ENCODE measurements at places on chromosomes 6 and 20.

DNA sequence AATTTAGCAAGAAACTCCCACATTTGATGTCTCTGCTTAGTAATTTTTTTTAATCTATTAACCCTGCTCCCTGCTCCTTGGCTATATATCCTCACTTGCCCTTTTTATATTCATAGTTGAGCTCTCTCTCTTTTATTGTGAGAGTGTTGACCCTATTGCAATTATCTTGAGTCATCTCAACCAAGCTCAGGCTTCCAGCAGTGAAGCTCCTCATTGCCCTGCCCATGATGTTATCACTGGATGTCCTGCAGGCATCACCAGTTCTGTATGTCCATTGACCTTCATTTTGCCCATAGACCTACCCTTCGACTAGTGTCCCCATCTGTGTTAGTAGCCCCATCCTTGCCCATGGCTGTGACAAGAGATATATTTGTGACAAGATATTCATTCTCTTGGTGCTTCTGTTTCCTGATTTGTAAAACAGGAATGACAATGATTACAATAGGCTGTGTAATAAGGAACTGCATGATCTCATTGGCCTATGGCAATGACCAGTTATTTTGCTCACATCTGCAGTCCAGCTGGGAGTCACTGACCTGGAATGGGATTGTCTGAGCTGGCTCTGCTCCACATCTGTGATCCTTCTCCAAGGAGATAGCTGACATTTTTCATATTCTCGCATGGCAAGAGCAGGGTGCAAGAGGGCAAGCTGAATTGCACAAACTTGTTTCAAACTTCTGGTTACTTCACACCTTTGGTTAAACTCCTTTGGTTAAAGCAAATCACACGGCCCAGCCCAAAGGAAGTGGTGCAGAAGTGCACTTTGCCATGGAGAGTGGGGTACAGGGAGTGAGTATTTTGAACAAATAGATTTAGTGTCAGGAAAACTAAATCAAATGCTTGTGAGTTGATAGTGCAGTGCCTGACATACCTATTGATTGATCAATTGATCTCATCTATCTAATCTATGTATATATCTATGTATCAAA is 47.7 kb upstream of the CST5 start:
- H3K4me1 ChIP-seq, result peaks cover 12% of the 10 kb centered on the region
- no peaks in the 10 kb centered on the region for H3K36me3 ChIP-seq
- peaks cover 8% of the 10 kb centered on the region for H3K27me3 ChIP-seq
- H3K27ac ChIP-seq, result no peak overlapping the region
- no peak for DNase-seq

DNA sequence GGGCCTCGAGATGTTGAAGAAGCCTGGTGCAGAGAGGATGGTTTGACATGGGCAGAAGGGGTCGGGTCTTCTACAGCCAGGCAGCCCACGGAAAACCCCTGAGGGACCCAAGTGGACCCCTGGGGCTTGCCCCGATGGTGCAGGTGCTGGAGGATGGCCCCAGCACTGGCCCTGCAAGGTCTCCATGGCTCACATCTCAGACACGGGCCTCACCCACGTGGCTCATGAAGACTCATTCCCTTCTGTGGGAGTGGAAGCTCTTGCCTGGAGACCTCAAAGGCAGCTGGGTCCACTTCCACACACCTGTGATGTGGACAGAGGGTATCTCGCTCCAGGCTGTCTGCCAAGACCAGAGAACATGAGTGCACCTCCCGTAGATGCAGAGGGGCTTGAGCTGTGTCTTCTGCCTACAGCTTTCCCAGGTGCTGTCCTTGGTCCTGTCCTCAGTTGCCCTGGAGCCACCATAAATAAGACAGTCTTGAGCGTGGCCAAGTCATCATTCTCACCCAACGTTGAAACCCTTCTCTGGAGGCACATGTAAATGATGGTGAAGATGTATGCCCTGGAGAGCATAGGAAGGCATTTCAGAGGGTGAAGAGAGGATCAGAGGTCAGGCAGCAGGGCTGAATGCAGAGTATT is 108.0 kb downstream of the SYNDIG1 start:
- DNase-seq, result no peak
- H3K36me3 ChIP-seq, result no peaks in the 10 kb centered on the region
- H3K27ac ChIP-seq, result no peak overlapping the region
- H3K27me3 ChIP-seq, result peaks cover 18% of the 10 kb centered on the region
- H3K4me3 ChIP-seq, result no peak overlapping the region

DNA sequence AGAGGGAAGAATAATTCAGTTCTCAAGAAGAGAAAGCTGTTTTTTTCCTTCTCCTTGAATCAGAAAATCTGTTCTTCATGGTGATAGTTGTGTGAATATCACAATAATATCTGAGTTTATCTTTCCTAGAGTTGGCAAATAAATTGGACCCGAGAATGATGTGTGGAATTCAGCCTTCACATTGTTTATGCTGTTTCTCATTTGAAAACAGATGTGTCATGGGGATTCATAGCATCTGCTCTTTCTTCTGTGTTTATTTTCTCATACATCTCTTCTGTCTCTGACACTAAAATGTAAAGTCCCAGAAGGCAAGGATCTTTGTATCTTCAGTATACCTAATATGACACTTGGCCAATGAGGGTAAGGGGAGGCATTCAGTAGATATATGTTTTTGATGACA is 103.6 kb upstream of the SGK1 start:
- no peaks in the 10 kb centered on the region for H3K36me3 ChIP-seq
- no peak for DNase-seq
- no peak overlapping the region for H3K4me3 ChIP-seq
- H3K27me3 ChIP-seq, result no peaks in the 10 kb centered on the region
- H3K4me1 ChIP-seq, result peaks cover 3% of the 10 kb centered on the region
- H3K27ac ChIP-seq, result no peak overlapping the region

DNA sequence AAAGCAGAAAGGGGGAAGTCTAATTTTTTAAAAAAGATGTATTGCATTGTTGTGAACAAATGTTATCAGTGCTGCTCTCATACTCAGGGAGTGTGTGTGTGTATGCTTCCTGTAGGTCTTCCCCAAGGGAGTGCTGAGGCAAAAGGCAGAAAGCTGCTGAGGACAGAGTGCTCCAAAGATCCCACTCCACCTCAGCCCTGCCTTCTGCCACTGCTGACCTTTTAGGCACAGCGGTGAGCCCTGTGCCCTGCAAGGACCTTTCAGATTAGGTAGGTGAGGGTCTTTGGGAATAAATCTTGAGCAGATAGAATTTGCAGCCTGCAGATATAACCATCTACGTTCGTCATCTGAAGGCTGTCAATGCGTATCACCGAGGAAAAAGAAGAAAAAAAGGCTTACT is 756.4 kb upstream of the MMS22L start:
- DNase-seq, result no peak
- H3K27me3 ChIP-seq, result no peaks in the 10 kb centered on the region
- no peaks in the 10 kb centered on the region for H3K36me3 ChIP-seq
- no peaks in the 10 kb centered on the region for H3K4me1 ChIP-seq

- no peak for DNase-seq
- no peak overlapping the region for H3K27ac ChIP-seq
- no peak overlapping the region for H3K4me3 ChIP-seq
Measured at GRCh38 chr6:41568585-41569384, 22.6 kb downstream of the FOXP4 start.

- H3K4me1 ChIP-seq, result no peaks in the 10 kb centered on the region
- no peak overlapping the region for H3K4me3 ChIP-seq
- no peaks in the 10 kb centered on the region for H3K27me3 ChIP-seq
- no peak overlapping the region for H3K27ac ChIP-seq
- no peak for DNase-seq
Measured at GRCh38 chr20:40370800-40371199, 318.2 kb downstream of the MAFB start.

GRCh38 chr6:82022614-82023129 is 224.9 kb downstream of the IBTK start:
- no peak for DNase-seq
- no peaks in the 10 kb centered on the region for H3K4me1 ChIP-seq
- H3K27ac ChIP-seq, result no peak overlapping the region
- no peak overlapping the region for H3K4me3 ChIP-seq
- no peaks in the 10 kb centered on the region for H3K27me3 ChIP-seq
- H3K36me3 ChIP-seq, result no peaks in the 10 kb centered on the region

- no peak for DNase-seq
- peaks cover 11% of the 10 kb centered on the region for H3K4me1 ChIP-seq
- no peak overlapping the region for H3K27ac ChIP-seq
- no peaks in the 10 kb centered on the region for H3K27me3 ChIP-seq
- H3K4me3 ChIP-seq, result no peak overlapping the region
Measured at GRCh38 chr6:144171406-144171805, 21.1 kb downstream of the STX11 start.

DNA sequence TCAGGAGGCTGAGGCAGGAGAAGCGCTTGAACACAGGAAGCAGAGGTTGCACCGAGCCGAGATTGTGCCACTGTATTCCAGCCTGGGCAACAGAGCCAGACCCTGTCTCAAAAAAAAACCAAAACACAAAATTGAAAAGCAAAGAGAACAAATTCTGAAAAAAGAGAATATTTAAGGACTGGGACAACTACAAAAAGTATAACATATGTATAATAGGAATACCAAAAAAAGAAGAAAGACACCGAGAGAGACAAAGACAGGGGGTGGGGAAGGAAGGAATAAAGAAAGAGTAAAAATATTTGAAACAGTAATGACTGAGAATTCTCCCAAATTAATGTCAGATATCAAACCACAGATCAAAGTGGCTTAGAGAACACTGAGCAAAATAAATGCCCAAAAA is 5.5 kb upstream of the ZNF391 start:
- no peaks in the 10 kb centered on the region for H3K36me3 ChIP-seq
- H3K4me3 ChIP-seq, result no peak overlapping the region
- DNase-seq, result no peak
- no peaks in the 10 kb centered on the region for H3K4me1 ChIP-seq
- H3K27ac ChIP-seq, result no peak overlapping the region

DNA sequence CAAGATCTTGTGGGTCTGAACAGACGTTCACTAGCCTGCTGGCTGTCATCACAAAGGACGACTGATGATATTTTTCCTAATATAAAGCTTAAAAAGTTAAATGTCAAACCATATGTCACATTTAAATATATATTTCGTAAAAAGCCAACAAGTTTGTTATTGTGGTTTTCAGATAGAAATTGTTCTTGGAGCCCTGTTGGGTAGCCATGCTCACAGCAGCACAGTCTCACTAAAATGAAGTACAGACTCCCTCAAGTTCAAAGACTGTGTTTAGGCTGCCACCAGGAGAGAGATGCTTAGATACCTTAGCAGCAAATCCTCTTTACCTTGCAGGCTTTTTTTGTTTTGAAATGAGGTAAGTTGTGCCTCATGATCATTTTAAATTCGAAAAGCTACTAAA is 17.8 kb downstream of the EEF1E1 start:
- peaks cover 6% of the 10 kb centered on the region for H3K4me1 ChIP-seq
- no peaks in the 10 kb centered on the region for H3K27me3 ChIP-seq
- no peak overlapping the region for H3K27ac ChIP-seq
- H3K36me3 ChIP-seq, result peaks cover 21% of the 10 kb centered on the region
- no peak for DNase-seq

GRCh38 chr6:90131125-90131524 is 165.5 kb downstream of the BACH2 start:
- DNase-seq, result no peak
- H3K4me3 ChIP-seq, result no peak overlapping the region
- H3K27me3 ChIP-seq, result no peaks in the 10 kb centered on the region
- H3K27ac ChIP-seq, result no peak overlapping the region

- H3K4me3 ChIP-seq, result no peak overlapping the region
- no peaks in the 10 kb centered on the region for H3K27me3 ChIP-seq
- H3K27ac ChIP-seq, result peak overlapping the region; percentile 100
- H3K4me1 ChIP-seq, result peaks cover 61% of the 10 kb centered on the region
Measured at GRCh38 chr20:51428401-51429143, 113.9 kb downstream of the NFATC2 start.

DNA sequence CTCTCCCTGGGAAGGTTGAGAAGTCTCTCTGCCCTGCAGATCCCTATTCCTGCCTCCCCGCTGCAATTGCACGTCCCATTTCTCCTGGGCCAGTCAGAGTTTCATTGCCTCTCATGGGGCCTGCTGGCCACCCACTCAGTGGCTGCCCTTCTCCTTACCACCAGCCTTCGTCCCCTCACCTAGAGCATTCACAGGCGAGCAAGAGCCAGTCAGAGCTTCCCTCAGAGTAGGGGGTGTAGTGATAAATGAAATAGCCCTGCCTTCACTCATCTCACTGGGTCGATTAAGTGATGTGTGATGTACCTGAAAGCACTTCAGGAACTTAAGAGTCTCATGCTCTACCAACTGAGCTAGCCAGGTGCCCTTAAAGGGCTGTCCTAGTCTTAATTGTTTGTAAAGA is 52.0 kb upstream of the FANCE start:
- peaks cover 31% of the 10 kb centered on the region for H3K4me1 ChIP-seq
- no peaks in the 10 kb centered on the region for H3K27me3 ChIP-seq
- peaks cover 7% of the 10 kb centered on the region for H3K36me3 ChIP-seq
- peak overlapping the region; percentile 37 for H3K27ac ChIP-seq
- H3K4me3 ChIP-seq, result no peak overlapping the region

GRCh38 chr6:35603326-35604202 is 85.2 kb downstream of the FKBP5 start:
- H3K27ac ChIP-seq, result peak overlapping the region; percentile 96
- H3K27me3 ChIP-seq, result no peaks in the 10 kb centered on the region
- no peaks in the 10 kb centered on the region for H3K36me3 ChIP-seq

- peaks cover 5% of the 10 kb centered on the region for H3K4me1 ChIP-seq
- DNase-seq, result no peak
- H3K4me3 ChIP-seq, result no peak overlapping the region
- H3K36me3 ChIP-seq, result peaks cover 3% of the 10 kb centered on the region
Measured at GRCh38 chr20:44113618-44114376, 73.2 kb downstream of the JPH2 start.

GRCh38 chr6:73942592-73943186 is 246.7 kb downstream of the CD109 start:
- H3K36me3 ChIP-seq, result no peaks in the 10 kb centered on the region
- H3K4me3 ChIP-seq, result no peak overlapping the region
- no peak overlapping the region for H3K27ac ChIP-seq
- no peaks in the 10 kb centered on the region for H3K27me3 ChIP-seq
- no peaks in the 10 kb centered on the region for H3K4me1 ChIP-seq

GRCh38 chr20:31669876-31670275 is 32.2 kb downstream of the COX4I2 start:
- H3K4me3 ChIP-seq, result no peak overlapping the region
- no peak for DNase-seq
- no peaks in the 10 kb centered on the region for H3K27me3 ChIP-seq
- H3K27ac ChIP-seq, result peak overlapping the region; percentile 90
- peaks cover 47% of the 10 kb centered on the region for H3K4me1 ChIP-seq

- no peaks in the 10 kb centered on the region for H3K27me3 ChIP-seq
- H3K4me3 ChIP-seq, result no peak overlapping the region
- DNase-seq, result no peak
- no peaks in the 10 kb centered on the region for H3K4me1 ChIP-seq
- no peaks in the 10 kb centered on the region for H3K36me3 ChIP-seq
Measured at GRCh38 chr6:101202867-101203374, 190.6 kb upstream of the GRIK2 start.

GRCh38 chr6:397604-398003 is 6.1 kb downstream of the IRF4 start:
- H3K4me1 ChIP-seq, result peaks cover 20% of the 10 kb centered on the region
- H3K36me3 ChIP-seq, result peaks cover 9% of the 10 kb centered on the region
- no peak for DNase-seq

DNA sequence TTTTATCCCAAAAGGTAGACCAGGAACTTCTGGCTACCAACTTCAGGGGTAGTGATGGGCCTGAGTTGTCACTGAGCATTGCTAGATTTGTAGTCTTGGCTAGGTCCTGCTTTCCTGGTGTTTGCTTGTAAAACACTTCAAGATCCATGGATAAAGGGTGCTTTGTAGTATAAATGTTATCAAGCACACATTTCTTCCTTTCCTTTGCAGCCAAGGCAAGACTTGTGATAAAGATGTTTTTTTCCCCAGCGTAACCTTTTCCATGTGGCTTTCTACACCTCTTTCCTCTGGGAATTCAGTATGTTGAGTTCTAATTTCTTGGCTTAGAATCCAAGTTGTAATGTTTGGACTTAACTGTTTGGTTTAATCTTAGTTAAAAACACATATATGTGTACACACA is 122.8 kb upstream of the CLDN20 start:
- no peak overlapping the region for H3K4me3 ChIP-seq
- no peaks in the 10 kb centered on the region for H3K27me3 ChIP-seq
- no peak overlapping the region for H3K27ac ChIP-seq
- no peak for DNase-seq
- peaks cover 17% of the 10 kb centered on the region for H3K4me1 ChIP-seq

Measured in T-helper 17 cell (primary cell).